ENCODE measurements at places on chromosomes 5 and 9.

DNA sequence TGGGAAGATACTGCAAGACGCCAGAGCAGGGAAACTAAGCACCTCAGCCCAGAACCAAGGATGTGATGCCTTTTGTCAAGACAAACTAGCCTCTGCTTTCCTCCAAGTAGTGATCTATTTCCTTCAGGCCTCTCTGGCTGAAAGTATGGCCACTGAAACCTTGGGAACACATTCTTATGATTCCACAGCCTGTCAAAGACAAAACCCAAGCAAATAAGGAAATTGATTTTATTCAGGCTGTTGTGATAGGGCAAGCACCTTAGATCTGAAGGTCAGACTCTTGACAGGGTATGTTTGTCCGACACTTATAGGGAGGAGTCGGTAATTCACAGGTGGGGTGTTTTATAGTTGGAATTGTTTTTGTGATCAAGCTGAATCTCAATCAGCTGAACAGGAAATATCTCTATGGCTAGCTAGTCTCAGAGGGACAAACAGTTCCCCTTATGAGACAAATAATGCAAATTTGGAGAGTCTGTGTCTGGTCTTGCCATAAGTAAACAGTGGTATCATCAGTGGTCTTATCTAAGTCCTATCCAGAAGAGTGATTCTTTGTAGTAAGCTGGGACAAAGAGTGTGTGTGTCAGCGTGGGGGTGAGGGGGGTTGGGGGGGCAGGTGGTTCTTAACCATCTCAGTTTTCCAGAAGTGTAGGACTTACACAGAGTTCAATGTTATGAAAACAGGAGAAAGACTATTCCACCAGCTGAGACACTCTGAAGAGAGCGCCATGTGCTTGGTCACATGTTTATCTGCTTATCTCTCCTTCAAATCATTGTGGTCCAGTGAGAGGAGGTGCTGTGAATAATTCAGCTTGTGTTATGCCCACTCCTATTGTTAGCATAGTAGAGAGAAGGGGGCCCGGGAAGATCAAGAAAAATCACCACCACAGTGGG lies 6.7 kb upstream of the ZCCHC10 start:
- DNase-seq: no peak

- DNase-seq: no peak
These were observed 1492.9 kb upstream of the C9orf72 start for GRCh38 chr9:29066141-29066640.

DNA sequence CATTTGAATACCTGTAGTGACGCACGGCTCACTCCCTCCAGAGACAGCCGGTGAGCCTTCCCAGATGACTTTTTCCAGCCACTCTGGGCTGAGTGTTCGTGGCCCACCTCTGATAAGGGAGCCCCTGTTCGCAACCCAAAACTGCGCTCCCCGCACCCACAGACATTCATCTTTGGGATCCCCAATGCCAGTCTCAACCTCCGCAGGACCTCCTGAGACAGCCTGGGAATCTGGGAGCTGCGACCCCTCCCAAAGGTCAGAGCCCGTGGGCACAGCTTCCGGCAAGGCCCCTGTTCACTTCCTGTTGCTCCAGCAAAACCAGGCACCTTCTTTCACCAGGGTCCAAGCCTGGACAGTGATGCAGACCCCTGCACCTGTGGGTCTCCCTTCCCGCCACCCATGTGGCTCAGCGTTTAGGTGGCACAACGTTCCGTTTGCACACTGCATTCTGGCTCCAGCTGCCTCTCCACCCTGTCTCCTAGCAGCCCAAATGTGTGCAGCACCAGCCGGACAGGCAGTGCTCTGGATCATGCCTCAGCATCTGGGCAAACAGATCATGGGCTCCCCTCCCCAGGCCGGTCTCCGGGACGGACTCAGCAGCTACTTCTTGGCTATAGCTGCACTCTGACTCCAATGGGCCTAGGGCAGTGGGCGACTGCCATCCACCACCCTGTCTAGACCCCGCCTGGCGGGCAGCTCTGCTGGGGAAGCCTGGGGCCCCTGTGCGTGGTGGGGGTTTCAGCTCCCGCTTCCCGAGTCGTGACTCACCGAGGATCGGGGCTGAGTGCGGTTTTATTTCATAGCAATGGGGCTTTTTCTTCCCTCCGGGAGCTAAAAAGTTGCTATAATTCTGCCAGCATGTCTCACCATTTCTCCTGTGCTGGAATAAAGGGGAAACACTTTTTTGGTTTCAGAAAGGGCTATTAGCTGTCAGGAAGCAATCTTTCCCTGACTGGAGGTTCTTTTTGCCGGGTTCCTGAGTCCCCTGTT lies 156.0 kb downstream of the OLFM1 start:
- DNase-seq: no peak

DNA sequence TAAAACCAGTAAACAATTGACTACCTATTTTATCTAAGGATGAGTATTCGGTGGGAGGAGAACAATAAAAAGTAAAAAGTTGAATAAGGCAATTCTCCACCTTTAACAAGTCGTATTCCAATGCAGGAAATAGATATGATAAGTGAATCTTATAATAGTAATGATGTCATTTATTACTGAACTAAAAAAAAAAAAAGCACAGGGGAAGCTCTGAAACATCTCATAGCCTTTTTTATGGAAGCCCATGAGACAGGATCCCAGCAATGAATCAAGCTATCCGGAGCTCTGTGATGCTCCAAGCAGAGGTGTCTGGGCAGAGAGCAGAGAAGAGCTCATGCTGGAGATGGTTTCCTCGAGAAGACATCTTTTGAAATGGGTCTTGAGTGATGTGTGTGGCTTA lies 376.0 kb downstream of the ICE1 start:
- no peak for DNase-seq
